NCI-H1417 treated with DMSO at 0.1 percent for 48 hours (cell line): ENCODE measurements at places on chromosomes 7 and 10.

- DNase-seq, result no peak
Measured at GRCh38 chr10:89793649-89794254, 92.4 kb downstream of the KIF20B start.

DNA sequence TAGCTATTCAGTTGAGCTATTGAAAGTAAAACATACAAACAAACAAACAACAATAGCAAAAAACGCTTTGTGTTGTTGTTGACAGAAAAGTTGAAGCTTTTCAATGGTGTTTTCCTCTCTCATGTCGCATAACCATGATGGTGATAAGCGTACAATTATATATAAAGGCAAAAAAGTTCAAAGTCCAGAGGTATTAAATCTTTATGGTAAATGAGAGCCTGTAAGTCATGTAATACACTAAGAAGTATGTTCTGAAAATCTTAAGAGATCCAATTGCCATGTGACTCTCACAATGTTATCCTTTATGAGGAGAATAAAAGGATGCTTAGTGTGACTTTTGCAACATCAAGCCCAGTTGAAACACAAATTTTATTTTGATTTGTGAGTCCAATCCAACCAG, 93.9 kb downstream of the PPP1R9A start:
- DNase-seq, result no peak

DNA sequence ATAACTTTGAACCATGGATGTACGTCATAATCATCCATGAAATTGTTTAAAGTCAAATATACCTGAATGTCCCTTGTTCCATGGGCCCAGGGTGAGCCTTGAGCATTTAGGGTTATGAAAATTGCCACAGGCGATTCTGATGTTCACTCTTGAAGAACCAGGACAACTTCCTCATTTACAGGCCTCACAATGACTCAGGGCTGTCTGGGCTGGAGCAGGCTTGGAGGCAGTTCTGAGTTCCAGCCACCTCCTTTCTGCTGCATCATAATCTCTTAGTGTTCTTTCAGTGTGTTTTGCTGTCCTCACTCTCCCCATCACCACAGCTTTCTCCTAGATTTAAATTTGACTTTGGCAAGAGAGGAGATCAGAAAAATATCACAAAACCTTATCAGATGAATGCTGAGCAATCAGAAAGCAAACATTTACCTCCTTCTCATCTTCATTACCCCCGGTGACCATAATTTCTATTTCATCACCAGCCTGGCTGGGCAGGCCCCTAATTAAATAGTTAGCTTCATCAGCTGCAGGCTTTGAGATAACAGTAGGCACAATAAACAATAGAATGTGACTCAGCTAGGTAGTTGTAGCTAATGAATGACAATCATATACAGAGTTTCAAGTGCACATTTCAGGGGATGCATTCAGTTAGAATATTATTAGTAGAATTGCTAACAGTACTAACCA, 571.0 kb downstream of the SH2D4B start:
- DNase-seq, result no peak

DNA sequence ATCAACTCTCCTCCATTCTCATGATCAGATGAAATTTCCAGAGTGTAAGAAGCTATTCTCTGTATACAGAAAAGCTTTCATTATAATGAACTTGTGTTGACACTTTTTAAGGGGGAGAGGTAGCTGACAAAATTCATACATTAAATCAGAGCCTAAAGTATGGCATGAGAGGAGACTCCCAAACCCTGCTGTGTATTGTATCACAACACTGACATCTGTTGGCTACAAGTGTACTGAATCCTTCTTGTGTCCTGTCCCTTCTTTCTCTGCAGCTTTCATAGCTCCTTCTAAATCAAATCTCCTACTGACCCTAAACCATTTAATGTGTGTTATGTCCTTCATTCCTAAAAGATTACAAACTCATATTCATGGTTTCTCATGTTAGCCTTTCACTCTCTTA, 70.9 kb downstream of the GCC1 start:
- peak; percentile 36 for DNase-seq

- DNase-seq, result no peak
Measured at GRCh38 chr7:149599636-149600206, 102.1 kb upstream of the ZNF746 start.

GRCh38 chr10:77841711-77842375, 84.7 kb downstream of the DLG5 start:
- no peak for DNase-seq

DNA sequence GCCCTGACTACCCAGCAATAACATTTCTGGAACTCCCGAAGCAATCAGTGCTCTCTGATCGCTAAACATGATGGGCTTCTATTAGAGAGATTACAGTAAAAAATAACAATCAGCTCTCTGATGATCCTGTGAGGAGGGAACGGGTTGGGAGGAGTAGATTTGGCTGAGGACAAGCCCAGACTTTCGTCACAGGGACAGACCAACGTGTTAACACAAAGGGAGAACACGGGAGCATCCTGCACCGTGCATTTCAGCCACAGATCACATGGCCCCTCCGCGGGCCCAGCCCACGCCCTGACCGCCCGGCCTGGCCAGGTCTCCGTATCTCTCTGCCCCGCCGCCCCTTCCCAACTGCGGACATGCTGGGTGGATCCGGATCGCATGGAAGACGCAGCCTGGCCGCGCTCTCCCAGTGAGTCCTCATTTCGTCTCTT, 95.0 kb upstream of the AGBL3 start:
- peak; percentile 52 for DNase-seq

DNA sequence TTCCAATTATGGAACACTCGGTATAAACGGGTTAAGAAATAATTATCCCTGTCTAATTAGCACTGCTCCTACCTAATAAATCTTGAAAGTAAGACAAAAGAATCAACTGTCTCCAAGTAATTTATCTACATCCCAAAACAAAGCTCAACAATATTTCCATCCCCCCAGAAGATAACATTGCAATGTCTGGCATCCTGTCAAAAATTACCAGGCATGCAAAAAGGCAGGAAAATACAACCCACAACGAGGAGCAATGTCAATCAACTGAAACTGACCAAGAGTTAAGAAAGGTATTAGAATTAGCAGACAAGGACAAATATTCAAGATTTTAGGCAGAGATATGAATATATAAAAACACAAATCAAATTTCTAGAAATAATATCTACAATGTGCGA, 84.5 kb upstream of the SVIL start:
- DNase-seq, result no peak

- DNase-seq, result no peak
Measured at GRCh38 chr7:115549910-115550309, 480.7 kb downstream of the TFEC start.

DNA sequence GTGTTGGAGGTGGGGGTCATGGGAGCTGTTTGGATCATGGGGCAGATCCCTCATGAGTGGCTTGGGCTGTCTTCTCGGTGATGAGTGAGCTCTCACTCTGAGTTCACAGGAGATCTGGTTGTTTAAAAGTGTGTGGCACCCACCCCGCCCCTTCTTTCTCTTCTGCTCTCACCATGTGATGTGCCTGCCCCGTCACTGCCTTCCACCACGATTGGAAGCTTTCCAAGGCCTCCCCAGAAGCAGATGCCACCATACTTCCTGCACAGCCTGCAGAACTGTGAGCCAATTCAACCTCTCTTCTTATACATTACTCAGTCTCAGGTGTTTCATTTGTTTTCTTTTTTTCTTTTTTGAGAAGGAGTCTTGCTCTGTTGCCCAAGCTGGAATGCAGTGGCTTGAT, 170.0 kb downstream of the PTPN20 start:
- no peak for DNase-seq

DNA sequence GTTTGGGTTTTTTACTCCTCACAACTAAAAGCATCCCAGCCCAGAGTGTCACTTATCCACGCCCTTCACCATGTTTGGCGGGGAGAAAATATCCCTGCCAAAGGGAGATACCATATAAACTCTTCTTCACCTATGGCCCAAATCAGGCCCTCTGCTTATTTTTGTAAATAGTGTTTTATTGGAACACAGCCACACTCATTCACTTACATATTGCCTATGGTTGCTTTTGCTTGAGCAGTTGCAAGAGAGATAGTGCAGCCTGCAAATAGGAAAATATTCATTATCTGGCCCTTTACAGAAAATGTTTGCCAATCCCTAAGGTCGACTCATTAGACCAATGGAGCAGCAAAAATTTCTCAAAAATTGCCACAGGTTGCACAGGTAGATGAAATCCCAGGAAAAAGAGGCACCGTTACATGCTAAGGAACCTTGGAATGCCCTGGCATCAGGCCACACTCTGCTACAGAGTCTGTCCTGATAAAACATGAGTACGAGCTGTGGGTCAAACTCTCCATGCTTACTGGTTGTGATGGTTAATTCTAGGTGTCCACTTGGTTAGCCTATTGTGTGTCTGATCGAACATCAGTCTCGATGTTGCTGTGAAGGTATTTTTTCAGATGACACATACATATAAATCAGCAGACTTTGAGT, 7.9 kb upstream of the RASSF4 start:
- DNase-seq, result no peak

GRCh38 chr7:2953588-2954407, 89.9 kb downstream of the CARD11 start:
- no peak for DNase-seq

DNA sequence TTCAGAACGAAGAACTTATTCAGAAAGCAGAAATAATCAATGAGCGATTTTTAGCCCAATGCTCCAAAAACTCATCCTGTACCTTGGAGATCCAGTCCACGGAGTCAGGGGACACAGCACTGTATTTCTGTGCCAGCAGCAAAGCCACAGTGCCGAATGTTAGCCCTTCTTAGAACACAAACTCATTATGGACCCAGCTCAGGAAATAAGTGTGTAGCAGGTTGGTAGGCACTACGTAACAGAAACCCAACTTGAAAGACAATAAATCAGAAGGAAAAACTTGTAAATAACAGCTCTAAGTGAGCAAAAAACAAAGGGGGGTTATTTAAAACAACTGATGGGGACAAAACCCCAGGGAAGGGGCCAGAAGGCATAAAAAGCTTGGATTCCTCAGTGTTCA, 112.0 kb upstream of the PRSS1 start:
- no peak for DNase-seq

- no peak for DNase-seq
Measured at GRCh38 chr7:43491123-43491522, 91.8 kb upstream of the STK17A start.

- DNase-seq, result no peak
Measured at GRCh38 chr7:18425227-18425626, 70.3 kb upstream of the HDAC9 start.

DNA sequence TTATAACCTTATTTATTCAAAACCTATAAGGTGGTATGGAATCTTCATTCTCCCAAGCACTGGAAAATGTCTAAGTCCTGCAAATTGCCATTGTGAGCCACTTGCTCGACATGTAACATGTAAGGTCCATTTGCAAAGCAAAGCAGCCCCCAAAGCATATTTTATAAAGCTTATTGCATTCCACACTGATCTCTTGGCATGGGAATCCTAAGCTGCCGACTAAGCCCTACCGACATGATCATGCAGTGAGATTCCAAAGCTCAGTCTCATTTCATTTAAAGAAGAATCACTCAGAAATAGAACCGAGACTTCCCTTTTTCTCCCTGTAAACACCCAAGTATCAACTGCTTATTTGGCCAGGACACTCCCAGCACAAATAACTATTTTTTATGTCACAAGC, 333.4 kb upstream of the MYO3A start:
- DNase-seq, result no peak

- DNase-seq, result no peak
Measured at GRCh38 chr10:22580711-22581110, 133.7 kb downstream of the PIP4K2A start.

GRCh38 chr10:71712572-71713134, 6.9 kb downstream of the C10orf105 start:
- no peak for DNase-seq

GRCh38 chr10:26624006-26624405, 73.5 kb upstream of the PDSS1 start:
- no peak for DNase-seq

DNA sequence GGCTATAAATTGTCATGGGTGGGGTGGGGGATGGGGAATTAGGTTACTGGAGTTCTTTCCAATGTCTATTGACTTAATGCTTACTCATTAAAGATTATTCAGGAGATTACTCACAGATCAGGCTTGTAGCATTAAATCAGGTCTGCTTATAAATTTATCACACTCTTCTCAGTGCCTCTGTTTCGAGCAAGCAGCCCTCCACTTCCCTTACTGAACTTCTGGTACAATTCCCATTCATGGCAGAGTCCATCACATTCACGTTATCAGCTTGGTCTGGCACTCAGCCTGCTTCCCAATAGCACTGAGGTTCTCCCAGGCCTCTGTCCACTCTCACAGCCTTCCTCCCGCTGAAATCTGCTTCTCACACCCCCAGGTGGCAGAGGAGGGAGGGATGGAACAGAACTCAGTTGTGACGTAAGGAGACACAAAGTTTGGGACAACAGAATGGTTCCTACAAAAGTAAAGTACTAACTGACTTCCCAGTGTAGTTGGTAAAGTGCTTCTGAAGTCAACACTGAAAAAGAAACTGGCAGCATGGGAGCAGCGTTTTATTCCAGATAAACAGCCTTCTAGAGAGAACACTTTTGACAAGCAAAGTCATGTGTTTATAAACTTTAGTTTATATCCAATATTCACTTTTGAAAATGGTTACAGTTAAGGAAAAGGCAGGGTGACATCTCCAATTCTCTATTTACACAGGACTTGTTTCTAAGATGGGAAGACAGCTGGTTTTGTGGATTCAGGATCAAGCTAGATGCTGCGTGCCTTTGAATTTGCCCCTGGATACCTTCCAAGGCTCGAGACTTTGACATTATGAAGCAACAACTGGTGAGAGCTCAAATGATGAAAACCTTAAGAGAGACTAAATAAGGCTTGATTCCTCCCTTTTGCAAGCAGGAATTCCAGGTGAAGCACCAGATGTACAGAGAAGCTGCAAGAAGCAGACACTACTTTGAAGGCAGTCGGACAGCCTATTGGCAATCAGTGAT, 81.4 kb downstream of the ATXN7L1 start:
- DNase-seq, result no peak

DNA sequence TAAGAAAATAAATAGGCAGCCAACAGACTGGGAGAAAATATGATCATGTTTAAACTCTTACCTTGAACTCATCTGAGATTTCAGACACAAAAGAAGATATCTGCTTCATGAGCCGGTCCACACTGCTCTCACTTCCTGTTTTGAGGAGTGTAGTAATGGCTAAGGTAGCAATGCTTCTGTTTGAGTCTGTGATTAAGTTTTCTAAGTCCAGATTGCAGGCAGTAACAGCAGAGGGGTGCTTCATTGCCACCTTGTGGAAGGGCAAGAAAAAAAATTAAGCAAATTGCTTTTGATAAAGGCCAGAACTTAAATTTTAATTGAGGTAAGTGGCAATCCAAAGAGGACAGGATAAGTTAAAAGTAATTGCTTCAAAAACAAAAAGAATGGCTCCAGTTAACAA, 69.1 kb downstream of the MEST start:
- no peak for DNase-seq

DNA sequence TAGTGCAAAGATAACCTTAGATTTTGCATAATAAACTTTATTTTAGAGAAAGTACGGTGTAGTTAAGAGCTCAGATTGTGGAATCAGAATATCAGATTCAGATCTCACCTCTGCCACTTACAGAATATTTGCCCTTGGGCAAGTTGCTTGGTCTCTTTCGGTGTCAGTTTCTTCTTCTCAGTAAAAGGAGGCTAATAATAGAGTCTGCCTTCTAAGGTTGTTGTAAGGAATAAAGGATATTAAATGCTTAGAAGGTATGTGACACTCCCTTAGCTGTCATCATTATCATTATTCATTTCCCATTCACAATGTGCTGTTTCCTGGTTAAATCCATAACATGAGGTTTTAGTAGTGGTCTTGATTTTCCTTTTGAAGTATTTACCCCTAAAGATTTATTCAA, 42.2 kb downstream of the MPLKIP start:
- DNase-seq, result no peak

- no peak for DNase-seq
Measured at GRCh38 chr7:7764520-7765396, 46.4 kb upstream of the RPA3 start.
